NCI-H1694 treated with DMSO at 0.1 percent for 48 hours (cell line): ENCODE measurements at places on chromosomes 1 and 21.

- DNase-seq, result no peak
Observed at GRCh38 chr1:201535919-201536245, 3.0 kb upstream of the NAV1 start.

GRCh38 chr1:230572121-230573105 lies 69.9 kb upstream of the COG2 start:
- DNase-seq, result no peak

DNA sequence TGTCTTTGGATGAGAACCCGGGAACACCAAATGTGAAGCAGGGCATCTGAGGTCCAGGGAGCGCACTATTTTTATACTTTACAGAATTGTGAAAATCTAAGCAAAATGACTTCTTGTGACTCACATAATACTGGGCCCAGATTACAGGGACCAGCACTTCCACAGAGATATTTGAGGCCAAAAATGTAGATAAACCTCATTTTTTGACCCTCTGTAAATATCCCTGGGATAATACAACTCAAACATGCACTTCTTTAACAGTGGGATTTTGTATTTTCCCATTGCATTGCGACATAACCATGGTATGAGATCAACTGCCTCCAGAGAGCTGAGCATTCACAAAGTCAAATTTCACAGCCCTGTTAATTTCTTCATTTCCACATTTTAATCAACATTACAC lies 289.4 kb upstream of the ADGRL4 start:
- no peak for DNase-seq

GRCh38 chr1:52546852-52547251 lies 6.0 kb downstream of the TUT4 start:
- DNase-seq, result no peak

DNA sequence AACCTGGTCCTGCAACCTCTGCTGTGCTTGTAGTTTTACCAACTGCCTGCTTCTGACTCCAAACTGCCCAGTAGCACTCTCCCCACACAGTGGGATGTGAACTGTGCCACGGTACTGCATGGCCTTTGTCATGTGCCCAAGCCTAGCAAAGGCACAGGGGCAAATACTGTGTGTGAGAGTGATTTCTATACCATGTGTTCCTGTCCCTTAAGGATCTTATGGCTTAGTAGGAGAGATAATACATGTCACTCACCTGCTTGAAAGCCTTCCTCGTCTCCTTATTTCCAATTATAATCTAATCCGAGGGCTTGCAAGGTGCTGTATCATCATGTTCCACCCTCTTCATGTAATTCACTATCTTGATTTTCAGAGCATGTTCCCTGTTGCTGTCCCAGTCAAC lies 51.3 kb downstream of the UBE4B start:
- no peak for DNase-seq

GRCh38 chr1:109492779-109493178 lies 1.1 kb upstream of the CYB561D1 start:
- no peak for DNase-seq

DNA sequence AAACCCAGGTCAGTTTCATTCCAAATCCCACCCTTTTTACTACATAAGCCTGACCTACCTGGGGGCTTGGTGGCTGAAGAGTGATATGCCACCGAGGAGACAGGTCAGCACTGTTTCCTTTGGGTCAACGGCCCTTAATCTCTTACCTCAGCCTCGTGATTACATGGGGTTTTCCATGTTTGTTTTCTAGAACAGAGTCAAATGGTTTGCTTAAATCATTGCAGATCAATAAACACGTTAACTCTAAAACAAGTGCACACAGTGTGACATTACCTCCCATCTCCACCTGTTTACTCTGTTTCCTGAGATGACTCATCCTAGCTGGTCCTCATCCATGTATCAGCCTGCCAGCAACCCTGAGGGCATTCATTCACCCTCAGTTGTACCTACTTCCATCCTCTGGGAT lies 40.8 kb upstream of the TP53BP2 start:
- DNase-seq, result no peak

DNA sequence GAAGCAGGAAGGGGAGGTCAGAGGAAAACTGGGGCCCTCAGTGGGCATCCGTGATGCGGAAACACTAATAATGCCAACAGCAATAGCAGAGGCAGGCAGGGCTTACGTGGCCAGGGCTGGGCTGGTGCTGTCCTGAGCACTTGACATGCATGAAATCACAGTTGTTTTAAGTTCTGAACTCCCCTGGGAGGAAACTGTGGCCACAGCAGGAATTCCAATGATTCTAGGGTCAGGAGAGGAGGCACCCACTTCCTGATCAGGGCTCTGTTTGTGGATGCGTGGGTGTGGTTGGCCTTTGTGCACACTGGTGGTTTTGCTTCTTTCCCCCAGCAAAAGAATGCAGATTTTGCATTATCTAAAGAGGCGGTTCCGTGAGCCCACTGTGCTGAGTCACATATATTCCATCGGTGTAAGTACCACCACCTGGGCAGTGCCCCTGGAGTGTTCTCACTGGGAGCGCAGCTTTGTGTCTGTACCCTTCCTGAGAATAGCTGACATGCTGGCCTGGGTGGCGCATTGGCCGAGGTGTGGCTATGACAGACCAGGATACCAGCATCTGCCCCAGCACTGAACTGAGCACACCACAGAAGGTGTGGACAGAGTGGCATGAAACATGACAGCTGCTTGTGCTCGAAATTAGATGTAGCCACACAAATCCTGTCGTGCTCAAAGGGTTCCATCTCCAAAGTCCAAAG lies 71.0 kb downstream of the PDE9A start:
- DNase-seq, result no peak
